ENCODE measurements at places on chromosomes 6 and 20.

GRCh38 chr6:39416026-39416425 lies 93.5 kb upstream of the KCNK16 start:
- peak; percentile 55 for DNase-seq

DNA sequence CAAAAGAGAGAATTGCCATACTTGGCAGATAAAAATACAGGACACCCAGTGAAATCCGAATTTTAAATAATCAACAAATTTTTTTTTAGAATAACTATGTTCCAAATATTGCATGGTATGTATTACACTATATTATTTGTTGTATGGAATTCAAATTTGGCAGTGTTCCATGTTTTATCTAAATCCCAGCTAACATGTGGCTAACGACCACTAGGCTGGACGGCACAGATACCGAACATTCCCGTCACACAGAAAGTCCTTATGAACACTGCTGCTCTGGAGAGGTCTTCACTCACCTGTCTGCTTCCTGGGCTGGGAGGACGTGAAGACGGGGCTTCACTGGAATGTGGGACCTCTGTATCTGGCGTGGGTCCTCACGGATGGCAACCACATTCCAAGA lies 32.8 kb downstream of the SNX5 start:
- DNase-seq = no peak

- no peak for DNase-seq
These were observed 33.2 kb upstream of the NCOA3 start for GRCh38 chr20:47468290-47469050.

- no peak for DNase-seq
These were observed 1.9 kb upstream of the SRSF3 start for GRCh38 chr6:36592221-36592655.

GRCh38 chr20:47544240-47544639 lies 42.6 kb downstream of the NCOA3 start:
- no peak for DNase-seq

- no peak for DNase-seq
These were observed 5.9 kb downstream of the TTLL2 start for GRCh38 chr6:167330750-167331149.

- no peak for DNase-seq
These were observed 21.8 kb upstream of the GMPR start for GRCh38 chr6:16216501-16217155.

DNA sequence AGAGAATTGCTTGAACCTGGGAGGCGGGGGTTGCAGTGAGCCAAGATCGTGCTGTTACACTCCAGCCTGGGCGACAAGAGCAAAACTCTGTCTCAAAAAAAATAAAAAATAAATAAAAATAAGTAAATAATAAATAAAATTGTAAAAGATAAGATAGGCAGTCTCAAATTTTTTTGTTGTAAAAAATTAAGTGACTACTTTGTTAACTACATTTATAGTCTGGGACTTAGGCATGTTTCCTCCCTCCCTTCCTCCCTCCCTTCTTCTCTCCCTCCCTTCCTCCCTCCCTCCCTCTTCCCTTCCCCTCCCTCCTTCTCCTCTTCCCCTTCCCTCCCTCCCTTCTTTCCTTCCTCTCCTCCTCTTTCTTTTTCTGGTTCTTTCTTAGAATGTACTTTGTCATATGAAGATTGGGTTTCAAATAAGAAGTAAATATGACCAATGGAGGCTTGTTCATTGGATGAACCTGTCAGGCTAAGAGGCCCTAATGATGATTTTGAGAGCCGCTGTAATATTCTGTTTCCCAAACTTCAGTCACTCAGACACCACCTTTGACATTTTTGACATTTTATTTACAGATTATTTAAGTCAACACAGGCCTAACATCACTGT lies 24.2 kb downstream of the ZFP64 start:
- DNase-seq = no peak

GRCh38 chr6:137102851-137103492 lies 58.2 kb upstream of the IL20RA start:
- DNase-seq = no peak

GRCh38 chr6:1705183-1705582 lies 95.5 kb downstream of the FOXC1 start:
- no peak for DNase-seq

- no peak for DNase-seq
These were observed 26.6 kb downstream of the HDGFL1 start for GRCh38 chr6:22596011-22596410.

GRCh38 chr20:18016772-18017171 lies 40.9 kb downstream of the OVOL2 start:
- no peak for DNase-seq

DNA sequence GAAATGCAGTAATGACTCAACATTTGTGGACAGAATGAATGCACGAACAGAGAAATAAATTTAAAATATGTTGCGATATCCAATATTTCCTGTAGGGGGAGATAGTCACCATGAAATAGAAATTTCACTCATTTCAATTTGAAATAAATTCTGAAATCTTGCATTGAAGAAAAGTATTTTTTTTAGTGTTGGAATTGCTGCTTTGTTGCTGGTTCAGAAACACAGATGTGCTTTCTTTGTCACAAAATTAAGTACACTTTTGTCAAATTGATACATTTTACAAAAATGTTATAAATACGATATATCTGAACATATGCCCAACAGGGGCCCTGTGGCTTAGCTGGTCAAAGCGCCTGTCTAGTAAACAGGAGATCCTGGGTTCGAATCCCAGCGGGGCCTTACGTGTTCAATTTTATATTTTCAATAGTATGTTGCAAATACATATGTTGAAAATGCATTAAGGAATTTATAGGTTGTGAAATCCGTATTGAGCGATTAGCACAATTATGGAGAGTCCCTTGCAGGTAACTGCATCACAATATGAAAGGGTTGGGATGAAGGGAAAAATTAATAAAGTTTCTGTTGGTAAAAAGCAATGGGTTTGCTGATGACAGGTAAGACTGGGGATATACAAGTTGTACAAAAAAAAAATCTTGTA lies 85.4 kb upstream of the PRSS16 start:
- DNase-seq = no peak

DNA sequence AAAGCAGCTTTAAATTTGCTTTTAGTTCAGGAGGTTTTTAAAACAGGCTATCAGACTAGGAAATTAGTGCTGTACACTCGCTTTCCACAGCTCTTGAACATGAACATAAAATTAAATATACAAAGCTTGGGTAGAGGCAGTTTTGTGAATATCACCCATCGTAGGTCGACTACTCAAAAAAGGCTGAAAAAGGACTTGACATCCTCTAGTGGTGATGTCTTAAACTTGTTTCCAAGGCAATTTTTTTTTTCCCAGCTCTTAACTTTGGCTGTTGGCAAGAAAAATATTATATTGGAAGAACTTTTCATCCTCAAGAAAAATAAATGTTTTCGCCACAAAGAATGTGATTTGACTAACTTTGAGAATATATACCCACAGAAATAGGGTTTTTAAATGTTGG lies 2.9 kb downstream of the MAP7 start:
- peak; percentile 6 for DNase-seq

- DNase-seq = peak; percentile 81
These were observed 29.9 kb upstream of the PREP start for GRCh38 chr6:105432797-105433196.

All from dermis microvascular lymphatic vessel endothelial cell (primary cell).